ENCODE measurements at places on chromosomes 5 and 9.

- DNase-seq: no peak
These were observed 181.9 kb downstream of the ADAMTS6 start for GRCh38 chr5:65299861-65300260.

DNA sequence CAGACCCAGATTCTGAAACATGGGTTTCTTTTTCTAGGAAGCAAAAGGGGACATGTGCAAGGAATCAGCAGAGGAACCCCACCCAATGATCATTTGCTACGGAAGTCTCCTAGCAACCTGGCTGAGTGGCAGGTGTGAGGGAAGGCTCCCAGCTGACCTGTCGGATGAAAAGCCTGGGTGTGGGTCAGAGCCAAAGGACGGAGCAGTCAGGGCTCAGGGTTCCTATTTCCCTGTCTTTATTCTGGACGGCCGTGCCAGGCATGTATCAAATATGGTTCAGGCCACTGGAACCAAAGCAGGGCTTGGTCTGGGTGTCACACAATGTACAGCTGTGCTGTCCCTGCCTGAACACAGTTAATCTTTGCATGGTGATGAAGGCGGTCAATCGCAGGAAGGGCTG lies 20.1 kb downstream of the STK10 start:
- DNase-seq: no peak

DNA sequence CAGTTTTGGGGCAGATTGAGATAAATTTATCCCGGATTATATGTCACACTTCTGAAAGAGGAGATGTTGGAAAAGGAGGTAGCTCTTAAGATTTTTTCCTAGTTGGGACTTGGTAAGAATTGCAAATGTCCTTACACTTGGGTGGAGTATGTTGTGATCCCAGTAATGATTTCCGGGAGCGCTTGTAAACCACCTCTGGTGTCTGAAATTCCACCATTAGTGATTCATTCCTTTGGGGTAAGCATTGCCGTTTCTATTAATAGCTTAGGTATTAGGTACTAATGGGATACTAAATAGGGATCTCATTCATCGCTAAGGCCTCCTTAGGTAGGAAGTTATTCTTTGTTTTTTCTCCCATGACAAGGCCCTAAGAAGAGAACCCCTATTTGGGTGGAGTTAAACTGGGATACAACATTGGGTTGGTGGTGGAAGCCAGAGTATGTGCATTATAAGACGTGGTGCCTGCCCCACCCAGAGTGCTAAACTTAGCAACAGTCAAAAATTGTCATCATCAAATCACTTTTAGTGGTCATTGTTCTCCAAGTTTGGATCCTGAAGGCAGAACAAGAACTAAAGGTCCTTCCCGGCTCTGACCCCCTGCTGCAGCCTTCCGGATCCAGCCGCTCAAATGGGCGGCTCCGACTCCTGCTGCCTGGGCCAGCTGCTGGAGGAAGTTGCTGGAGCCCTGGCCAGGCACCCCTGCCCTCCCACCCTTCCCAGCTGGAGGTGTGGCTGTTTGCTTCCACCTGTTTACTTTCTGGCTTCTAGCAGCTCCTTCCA lies 31.7 kb upstream of the DAB2IP start:
- no peak for DNase-seq

DNA sequence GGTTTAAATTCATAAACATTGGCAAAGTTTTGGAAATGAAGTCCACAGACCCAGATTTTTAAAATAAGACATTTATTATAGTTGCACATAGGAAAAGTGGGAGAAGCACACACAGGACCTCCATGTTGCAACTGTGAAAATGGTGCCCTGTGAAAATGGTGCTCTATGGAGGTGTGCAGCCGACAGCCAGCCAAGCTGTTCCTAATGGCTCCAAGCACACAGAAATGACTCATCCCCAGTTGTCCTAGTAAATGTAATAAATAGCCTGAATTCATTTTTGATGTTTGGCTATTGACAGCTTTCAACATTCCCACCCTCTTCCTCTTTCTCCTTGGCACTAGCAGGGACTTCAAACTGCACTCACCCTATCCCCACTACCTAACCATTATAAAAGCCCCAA lies 590.9 kb downstream of the CAAP1 start:
- DNase-seq: no peak

DNA sequence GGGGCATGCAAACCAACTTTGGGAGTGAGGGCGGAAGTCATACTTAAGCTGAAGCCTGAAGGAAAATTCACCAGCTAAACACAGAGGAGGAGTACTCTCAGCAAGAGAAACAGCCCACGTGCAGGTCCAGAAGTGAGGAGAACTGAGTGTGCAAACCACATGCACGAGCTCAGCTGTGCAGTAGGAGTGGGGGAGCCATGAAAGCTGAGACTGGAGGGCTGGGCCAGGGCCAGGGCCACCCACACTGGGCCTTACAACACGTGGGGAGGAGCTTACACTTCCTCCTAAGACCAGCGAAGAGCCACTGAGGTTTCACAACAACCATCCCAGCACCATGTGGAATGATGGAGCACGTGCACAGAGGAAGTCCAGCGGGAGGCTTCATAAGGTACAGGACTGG lies 9.3 kb upstream of the WWC1 start:
- DNase-seq: no peak

DNA sequence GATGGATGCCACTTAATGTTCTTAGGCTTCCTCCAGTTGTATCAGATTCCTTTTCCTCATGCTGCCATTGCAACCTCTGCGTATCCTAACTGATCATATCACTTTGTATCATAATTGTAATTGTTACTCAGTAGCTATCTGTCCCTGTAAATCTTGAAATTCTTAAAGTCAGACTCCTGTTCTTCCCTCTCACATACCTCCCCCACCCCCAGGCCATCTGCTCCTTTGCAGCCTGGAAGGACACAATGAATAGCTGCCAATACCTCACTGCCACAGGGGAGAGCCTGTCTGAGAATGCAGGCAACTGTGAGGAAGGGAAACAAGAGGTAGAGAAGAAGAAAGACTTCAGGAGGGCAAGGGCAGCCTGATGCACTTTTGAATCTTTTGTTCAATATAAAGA lies 228.5 kb downstream of the ENC1 start:
- no peak for DNase-seq

GRCh38 chr5:79774171-79774854 lies 84.7 kb downstream of the CMYA5 start:
- DNase-seq: no peak

- no peak for DNase-seq
These were observed 40.5 kb downstream of the MVB12B start for GRCh38 chr9:126367139-126367538.

DNA sequence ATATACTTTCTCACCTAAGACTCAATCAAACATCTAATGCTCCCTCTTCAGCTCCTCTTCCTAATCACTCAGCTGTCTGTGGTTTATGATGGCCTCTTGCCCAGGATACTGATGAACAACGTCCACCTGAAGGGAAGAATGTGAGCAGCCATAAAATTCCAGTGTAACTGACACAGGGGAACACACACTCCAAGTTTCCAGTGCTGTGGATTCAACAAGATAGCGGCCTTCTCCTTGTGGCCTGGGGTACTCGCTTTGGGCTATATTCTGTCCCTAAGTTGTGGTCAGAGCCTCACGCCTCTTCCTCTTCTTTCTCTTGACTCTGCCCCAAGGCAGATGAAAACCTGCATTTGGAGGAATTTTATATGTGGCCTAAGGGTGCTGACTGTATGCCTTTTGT lies 11.7 kb downstream of the B4GALT1 start:
- no peak for DNase-seq

DNA sequence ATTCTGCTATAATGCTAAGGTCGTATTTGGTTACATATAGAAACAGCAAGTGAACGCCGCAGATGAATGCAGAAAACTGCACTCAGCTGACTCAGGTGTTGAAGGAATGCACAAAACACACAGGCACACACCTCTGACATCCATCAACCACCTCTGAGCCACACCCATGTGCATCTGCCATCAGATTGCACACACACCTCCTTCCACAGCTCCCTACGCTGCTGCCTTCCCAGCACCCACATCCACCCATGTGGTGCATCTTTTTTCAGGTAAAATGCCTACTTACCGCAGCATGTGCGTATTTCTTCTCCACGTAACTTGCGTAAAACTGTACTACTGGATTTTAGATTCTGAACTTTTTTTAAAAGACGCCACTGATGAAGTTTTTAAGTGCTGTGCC lies 7.1 kb downstream of the STK10 start:
- DNase-seq: no peak

GRCh38 chr9:37798677-37799076 lies 1.9 kb upstream of the DCAF10 start:
- no peak for DNase-seq

DNA sequence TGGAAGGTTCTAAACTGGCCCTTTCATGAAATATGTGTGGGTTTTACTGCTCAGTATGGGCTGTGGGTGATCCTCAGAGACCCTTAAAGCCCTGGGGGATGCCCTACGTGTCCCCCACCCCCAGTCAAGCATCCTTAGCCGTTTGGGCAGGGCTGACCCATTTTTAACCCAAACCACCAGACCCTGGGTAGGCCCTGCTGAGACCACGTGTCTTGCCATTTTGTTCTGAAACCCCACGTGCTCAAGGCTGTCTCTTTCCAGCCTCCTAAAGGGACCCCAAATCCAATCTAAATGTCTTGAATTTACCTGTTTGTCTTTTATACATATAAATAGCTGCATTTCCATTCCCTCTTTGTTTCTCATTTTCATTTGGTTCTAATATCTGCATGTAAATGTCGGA lies 94.9 kb downstream of the PAX5 start:
- no peak for DNase-seq

DNA sequence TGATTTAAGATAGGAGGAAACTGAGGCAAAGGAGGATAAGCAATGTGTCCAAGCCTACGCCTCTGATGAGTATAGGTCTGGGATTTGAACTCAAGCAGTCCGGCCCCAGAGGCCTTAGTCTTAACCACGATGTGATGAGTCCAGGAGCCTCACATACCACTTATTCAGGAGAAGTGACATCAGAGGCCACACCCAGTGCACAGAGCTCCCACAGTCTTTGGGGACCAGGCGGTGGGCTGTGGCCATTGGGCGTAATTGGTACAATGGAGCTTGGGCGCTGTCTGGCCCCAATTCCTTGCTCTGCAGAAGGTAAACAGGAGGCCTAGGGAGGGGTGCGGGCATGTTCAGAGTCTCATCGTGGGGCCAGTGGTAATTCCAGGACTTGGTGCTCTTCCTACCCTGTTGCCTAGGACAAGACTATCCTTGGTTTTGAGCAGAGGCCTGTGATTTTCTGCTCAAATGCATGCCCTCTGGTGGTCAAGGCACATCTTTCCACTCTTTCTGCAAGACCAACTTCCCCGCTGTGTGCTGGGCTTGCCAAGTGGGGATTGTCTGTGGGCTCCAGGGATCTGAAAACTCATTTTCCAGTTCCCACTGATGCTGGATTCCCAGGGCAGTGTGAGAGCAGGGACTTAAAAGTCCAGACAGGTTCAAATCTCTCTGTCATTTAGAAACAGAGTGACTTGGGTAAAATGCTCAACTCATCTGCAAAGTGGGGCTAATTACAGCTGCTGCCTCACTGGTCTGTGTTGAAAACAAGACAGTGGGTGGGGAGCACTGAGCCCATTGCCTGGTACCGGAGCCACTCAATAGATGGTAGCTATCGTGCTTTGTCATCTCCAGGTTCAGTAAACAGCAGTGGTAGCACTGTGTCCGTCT lies 15.8 kb downstream of the NDST1 start:
- no peak for DNase-seq

GRCh38 chr9:99345451-99345850 lies 123.4 kb downstream of the SEC61B start:
- DNase-seq: no peak

DNA sequence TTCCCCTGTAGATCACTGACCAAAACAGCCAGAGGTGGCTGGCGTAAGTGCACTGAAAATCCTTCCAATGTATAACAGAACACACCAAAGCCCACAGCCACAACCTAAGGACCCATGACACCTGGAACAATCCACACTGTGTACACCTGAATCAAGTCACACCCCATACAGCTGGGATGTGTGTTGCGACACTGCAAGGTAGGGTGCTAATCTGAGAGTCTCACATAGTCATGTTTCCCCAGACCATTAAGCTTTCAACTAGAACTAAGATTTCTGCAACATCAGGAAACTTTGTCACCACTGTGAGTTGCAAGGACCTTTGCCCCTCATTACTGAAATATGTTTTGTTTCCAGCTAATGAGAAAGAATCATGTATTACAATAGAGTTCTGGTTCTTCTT lies 59.4 kb downstream of the MED27 start:
- no peak for DNase-seq

GRCh38 chr9:36839131-36839885 lies 194.8 kb downstream of the PAX5 start:
- DNase-seq: no peak
